ENCODE measurements at places on chromosomes 2 and 18. TPM values are rescaled to one million over a fixed set of nuclear protein-coding genes. Genes with fewer than 3 reads are reported as not detected.

GRCh38 chr2:109719871-109720270, 74.2 kb upstream of the RGPD5 start:
- no peak for DNase-seq

DNA sequence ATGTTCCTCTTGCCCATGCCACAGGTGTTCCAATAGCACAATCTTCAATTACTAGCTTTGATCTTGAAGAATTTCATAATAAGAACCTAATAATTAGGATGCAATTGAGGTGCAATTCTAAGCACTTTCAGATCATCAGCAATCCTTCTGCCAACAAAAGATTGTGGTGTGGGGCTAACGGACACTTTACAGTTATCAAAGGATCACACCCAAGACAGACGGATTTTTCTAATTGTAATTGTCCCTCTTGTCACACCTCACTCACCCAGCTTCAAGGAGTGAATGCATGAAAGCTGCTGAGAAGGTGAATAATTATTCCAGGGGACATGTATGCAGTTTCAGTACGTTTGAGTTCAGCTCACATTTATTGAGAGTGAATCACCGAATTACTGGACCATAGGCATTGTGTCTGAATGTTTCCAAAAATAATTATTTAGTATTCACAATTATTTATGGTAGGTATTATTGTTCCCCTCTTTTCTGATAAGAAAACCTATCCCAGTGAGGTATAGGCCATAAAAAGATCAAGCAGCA, 438.5 kb upstream of the TRIB2 start:
- DNase-seq, result no peak

Gene LDLRAD4
- 5.4 TPM for polyA plus RNA-seq

Gene SLC9A4
- not detected for polyA plus RNA-seq

Gene PAIP2B
- polyA plus RNA-seq, result 13.7 TPM
